ENCODE measurements at places on chromosomes 1 and 21. TPM values are rescaled to one million over a fixed set of nuclear protein-coding genes. Genes with fewer than 3 reads are reported as not detected.

Gene AZIN2
- 14.4 TPM for total RNA-seq

DNA sequence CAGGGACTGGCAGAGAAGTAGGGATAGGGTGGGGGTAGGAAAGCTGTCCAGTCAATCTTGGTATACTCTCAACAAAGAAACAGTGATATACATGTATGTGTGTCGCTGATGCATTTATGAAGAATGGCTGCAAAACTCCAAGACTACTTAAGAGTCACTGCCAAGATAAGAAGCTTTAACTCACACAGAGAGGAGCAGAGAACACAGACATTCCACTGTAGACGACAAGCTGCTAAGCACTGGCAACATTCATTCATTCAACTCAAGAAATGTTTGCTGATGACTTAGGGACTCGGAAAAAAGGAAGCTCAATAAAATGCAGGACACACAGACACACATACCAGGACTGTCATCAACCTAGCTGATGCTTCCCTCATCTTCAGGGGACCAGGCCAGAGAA, 5.5 kb downstream of the CTNNBIP1 start:
- DNase-seq, result no peak

Gene TMEM35B
- 16.5 TPM for total RNA-seq

DNA sequence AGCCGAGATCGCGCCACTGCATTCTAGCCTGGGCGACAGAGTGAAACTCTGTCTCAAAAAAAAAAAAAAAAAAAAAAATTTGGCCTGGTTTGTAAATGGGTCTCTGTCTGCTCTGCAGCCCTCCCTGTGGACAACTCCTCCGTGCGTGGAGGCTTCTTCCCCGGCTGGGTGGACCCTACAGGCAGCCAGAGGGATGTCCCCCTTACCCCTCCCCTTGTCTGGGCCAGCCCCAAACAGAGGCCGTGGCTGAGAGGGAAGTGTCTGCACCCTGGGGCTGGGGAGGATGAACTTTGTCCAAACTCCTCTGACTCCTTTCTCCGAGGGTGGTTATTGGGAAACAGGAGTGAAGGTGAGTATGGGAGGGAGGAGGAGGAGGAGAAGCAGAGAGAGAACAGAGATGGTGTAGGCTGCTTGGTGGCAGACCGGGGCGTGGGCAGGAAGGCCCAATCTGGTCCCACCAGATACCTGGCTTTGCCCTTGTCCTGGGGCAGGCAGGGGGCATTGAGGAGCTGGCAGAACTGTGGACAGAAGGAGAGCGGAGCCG, 61.3 kb downstream of the UBIAD1 start:
- no peak for DNase-seq

GRCh38 chr1:184023171-184023570, 14.4 kb downstream of the COLGALT2 start:
- DNase-seq, result no peak

- DNase-seq, result no peak
Observed at GRCh38 chr1:168396940-168397684, 116.4 kb downstream of the TBX19 start.
